ENCODE measurements at places on chromosomes 12 and 14.

- DNase-seq: peak; percentile 49
Measured at GRCh38 chr12:130832561-130833209, 6.4 kb downstream of the STX2 start.

DNA sequence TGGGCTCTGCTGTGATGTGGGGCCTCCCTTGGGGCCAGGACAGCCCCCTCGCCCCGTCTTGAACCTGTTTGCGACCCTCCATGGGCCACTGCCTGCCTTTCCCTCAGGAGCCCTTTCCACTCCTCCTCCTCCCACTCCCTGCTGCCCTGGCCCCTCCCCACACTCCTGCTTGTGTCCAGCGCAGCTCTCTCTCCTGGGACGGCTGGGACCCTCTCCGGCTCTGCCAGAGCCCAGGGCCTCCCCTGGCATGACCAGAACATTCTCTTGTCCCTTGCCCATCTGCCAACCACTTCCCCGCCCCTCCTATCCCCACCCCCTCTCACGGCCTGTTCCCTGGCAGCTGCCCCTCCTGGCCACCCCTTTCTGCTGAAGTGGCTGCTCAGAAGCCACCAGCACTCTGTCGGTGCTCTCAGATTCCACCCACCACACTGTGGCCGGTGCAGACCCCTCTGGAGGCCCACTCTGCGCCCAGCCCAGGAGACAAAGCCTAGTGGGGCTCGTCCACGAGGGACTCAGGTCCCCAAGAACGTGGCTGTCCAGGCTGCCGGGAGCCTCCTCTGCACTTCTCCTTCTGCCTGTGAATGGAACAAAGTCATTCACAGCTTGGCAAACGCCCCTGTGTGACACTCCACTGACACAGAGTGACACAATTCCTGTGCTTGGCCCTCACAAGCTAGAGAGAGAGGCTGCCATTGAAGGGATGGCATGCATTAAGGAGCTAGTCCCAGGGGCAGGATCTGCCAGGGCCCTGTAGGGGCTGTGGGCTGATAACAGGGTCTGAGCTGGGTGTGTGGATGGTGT lies 1.4 kb downstream of the ASPG start:
- DNase-seq: no peak

GRCh38 chr12:49985981-49986380 lies 13.2 kb downstream of the AQP6 start:
- no peak for DNase-seq

DNA sequence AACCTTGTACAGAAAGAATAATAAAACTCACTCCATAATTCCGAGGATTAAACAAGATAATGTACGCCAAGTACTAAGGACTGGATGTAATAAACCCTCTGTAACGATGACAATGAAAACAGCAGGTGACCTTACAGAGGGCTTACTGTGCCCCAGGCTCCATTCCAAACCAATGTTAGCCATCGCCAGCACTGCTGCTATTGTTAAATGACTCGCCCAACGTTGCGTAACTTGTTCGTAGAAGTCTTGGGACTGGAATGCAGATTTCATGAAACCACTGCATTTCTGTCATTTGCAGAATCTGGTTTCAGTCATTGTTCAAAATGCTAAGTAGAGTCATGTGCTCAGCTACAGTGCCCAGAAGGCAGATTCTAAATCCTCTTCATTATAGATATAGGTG lies 728 bp upstream of the STON2 start:
- DNase-seq: peak; percentile 99

GRCh38 chr12:69466867-69467266 lies 3.3 kb upstream of the FRS2 start:
- no peak for DNase-seq

- DNase-seq: no peak
Measured at GRCh38 chr12:120979862-120980696, 1.7 kb downstream of the HNF1A start.

- DNase-seq: no peak
Measured at GRCh38 chr12:50297027-50297426, 13.7 kb upstream of the LIMA1 start.

DNA sequence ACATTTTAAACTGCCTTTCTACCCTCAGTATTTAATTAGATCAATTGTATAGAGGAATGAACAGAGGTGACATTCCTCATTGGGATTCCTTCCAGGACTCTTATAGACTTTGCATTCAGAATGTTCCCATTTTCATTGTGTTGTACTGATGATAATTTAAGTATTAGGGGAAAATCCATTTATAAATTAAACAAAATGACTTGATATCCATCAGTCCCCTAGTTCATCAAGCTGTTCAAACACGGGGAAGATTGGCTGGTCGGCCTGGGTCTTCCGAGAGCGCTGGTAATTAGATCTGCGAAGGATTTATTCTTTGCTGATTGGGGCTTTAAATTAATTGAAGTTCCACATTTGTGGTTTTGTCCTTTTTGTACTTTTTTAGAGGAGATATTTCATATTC lies 274.0 kb downstream of the EGLN3 start:
- no peak for DNase-seq

- no peak for DNase-seq
Measured at GRCh38 chr12:82430541-82431145, 72.3 kb downstream of the METTL25 start.

GRCh38 chr12:40614923-40615322 lies 77.3 kb upstream of the CNTN1 start:
- DNase-seq: no peak

DNA sequence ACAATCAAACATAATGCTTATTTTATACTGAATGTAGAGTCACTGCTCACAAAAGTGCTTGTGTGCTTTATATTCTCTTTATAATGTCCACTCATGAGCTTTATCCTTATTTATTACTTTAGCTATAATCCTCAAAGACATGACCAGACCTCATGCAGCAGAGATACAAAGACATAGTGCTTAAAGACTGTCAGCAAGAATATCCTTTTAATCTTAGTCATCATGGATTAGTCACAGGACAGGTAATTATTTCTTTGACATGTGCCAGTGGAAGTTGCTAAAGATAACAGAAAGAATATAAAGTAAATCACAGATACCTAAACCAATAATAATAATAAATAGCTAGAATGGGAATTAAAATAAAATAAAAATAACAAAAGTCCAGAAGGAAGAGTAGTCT lies 707.5 kb downstream of the BCL11B start:
- DNase-seq: no peak

GRCh38 chr12:96876966-96877365 lies 30.1 kb upstream of the NEDD1 start:
- DNase-seq: no peak

GRCh38 chr12:61311413-61311812 lies 948.8 kb upstream of the USP15 start:
- DNase-seq: no peak

GRCh38 chr12:25806271-25806670 lies 152.2 kb upstream of the RASSF8 start:
- DNase-seq: peak; percentile 50

DNA sequence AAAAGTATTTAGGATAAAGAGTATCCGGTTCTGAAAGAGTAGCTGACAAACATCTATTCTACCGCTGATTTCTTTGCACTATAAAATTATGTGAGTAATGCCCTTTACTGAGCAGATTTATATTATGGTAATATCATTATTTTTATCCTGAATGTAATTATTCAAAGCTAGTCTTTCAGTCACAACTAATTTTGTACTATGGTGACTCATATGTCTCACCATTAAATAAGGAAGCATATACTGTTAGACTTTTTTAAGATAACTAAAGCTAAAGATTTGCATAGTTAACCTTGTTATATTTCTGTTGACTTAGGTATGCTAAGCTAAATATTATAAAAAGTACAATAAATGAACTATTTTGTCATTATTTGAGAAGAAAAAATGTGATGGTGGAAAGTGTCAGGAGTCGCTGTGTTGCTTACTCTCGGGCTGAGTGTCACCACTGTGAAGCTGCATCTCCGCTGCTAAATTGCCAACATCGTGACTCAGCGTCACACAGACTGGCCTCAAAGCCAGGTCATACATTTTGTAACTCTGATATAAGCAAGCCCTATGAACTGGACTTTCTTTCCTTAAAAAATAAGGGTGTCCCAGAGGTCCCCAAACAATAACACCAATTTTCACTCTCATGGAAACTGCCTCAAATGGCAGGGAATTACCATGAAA lies 69.1 kb upstream of the SSTR1 start:
- no peak for DNase-seq

GRCh38 chr12:45008211-45008610 lies 42.7 kb downstream of the DBX2 start:
- peak; percentile 36 for DNase-seq

GRCh38 chr14:90656973-90657372 lies 159.3 kb downstream of the TTC7B start:
- DNase-seq: no peak

GRCh38 chr14:26963711-26964110 lies 365.9 kb upstream of the NOVA1 start:
- DNase-seq: no peak

DNA sequence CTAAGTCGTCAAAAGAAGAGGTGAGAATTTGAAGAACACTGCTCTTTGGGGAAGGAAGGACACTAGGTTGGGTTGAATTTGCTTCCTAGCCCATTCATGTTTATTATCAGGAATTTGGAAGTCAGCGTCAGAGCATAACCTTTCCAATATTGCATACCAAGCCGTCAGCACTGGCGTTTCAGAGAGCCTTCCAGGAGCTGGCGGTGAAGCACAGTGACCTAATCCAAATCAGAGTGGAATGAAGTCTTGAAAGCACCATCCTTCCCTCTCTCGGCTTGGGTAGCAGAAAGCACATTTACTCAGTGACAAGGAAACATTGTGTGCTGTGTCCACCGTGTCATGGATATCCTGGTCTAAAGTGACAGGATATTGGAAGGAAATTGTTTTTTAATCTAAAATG lies 240.3 kb upstream of the PELI2 start:
- DNase-seq: peak; percentile 76

- no peak for DNase-seq
Measured at GRCh38 chr12:12586879-12587675, 24.4 kb upstream of the DUSP16 start.

GRCh38 chr14:23569443-23570151 lies 2.0 kb upstream of the AP1G2 start:
- no peak for DNase-seq

DNA sequence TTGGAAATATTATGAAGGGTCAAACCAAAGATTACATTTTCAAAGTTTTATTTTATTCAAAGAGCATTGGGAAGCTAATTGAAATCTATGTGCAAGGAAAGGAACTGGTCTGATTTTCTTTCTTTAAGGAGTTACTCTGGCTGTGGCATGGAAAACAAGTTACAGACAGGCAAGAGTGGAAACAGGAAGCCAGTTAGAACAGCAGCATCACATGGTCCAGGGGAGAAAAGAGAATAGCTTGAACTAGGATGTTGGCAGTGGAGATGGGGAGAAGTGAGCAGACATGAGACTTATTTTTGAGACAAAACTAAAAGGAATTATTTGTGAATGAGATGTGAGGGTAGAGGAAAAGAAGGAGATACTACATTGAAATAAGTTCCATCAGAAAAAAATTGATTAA lies 3.4 kb downstream of the OR11G2 start:
- DNase-seq: no peak

GRCh38 chr14:69670093-69670492 lies 58.7 kb downstream of the SUSD6 start:
- DNase-seq: no peak

DNA sequence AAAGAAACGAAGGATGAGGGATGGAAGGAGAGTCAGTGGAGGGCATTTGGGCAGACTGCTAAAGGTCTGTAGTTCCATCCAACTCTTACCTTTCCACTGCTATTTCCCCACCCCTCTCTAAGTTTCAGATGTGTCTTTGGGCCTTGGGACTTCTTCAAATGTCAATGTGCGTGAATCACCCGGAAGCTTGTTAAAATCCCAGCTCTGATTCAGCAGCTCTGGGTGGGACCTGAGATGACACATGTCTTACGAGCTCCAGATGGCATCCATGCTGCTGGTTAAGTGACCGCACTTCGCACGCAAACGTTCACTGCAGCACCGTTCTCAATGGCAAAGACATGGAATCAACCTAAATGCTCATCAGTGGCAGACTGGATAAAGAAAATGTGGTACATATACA lies 309.9 kb downstream of the VRK1 start:
- no peak for DNase-seq

DNA sequence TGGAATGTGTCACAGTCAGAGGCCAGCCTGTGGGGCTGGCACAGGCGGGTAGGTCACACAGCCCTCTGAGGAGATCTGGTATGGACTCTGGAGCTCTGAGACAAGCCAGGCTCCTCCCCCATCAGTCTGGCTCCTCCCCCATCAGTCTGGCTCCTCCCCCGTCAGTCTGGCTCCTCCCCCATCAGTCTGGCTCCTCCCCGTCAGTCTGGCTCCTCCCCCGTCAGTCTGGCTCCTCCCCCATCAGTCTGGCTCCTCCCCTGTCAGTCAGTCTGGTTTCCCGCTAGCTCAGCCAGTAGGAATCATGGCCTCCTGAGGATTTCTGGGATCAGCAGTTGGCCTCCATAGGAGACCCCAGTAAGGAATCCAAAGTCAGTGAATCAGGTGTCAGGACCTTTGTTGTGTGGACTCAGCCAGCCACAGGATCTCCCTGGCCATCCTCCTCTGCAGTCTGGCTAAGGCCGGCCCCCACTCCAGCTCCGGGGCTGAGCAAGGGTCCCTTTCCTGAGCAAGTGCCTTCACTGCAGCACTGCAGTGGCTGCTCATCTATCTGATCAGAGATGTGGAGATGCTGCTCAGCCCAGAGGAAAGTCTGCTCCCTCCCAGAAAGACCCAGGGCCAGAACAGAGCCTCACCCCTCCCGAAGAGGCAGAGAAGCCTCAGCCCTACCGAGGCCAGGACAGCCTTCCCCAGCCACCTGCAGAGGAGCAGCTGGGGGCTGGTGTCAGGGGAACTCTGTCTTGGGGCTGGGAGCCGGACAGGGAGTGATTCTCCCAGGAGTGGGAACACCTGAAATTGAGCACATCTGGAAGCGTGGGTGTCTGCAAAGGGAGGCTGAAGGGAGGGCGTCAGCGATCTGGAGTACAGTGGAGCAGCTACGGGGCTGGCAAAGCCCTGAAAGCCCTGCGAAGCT lies 35.7 kb downstream of the IQSEC3 start:
- DNase-seq: no peak

DNA sequence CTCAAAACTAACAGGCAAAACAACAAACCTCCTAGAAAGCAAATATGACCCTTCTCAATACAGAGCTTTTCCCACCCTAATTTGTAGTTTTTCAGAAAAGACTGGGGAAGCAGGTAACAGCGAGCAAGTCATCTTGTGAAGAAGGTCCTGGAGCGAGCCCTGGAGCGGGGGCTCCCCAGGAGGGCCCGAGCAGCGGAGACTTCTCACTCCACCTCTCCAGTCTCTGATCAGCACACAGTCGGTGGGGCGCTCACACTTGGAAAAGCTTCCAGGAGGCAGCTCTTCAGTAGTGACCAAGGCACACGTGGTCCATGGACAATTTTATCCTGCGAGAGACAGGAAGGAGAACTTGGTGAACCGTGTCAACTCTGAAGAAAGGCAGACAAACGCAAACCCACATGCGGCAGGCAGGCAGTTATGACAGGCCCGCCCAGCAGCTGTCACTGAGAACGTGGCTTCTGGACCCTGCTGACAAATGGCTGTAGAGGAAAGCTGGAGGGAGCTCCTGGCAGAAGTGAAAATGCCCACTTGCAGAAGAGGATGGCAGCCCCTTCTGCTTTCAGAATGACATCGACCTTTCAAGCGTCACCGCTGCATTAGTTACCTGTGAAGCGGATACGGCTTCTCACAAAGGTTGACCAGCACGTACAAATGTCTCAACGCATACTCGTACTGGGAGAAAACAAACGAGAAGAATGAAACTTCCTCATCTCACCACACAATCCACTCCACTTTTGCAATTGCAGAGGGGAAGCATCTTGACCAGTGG lies 44.2 kb downstream of the LGMN start:
- no peak for DNase-seq
